ENCODE measurements at places on chromosomes 3 and 15.

GRCh38 chr3:166190360-166190759, 353.1 kb upstream of the BCHE start:
- no peak for DNase-seq

GRCh38 chr3:16411441-16411840, 102.1 kb downstream of the RFTN1 start:
- no peak for DNase-seq

DNA sequence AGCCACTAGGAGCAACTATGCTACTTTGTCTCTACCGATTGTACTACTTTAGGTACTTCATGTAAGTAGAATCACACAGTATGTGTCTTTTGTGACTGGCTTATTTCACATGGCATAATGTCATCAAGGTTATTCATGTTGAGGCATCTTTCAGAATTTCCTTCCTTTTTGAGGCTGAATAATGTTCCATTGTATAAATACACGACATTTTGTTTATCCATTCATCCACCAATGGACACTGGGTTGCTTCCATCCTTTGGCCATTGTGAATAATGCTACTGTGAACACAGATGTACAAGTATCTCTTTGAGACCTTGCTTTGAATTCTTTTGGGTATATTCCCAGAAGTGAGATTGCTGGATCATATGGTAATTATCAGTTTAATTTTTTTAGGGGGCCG, 29.2 kb downstream of the MYO5A start:
- no peak for DNase-seq

GRCh38 chr3:146883288-146883687, 278.1 kb upstream of the PLSCR5 start:
- no peak for DNase-seq

DNA sequence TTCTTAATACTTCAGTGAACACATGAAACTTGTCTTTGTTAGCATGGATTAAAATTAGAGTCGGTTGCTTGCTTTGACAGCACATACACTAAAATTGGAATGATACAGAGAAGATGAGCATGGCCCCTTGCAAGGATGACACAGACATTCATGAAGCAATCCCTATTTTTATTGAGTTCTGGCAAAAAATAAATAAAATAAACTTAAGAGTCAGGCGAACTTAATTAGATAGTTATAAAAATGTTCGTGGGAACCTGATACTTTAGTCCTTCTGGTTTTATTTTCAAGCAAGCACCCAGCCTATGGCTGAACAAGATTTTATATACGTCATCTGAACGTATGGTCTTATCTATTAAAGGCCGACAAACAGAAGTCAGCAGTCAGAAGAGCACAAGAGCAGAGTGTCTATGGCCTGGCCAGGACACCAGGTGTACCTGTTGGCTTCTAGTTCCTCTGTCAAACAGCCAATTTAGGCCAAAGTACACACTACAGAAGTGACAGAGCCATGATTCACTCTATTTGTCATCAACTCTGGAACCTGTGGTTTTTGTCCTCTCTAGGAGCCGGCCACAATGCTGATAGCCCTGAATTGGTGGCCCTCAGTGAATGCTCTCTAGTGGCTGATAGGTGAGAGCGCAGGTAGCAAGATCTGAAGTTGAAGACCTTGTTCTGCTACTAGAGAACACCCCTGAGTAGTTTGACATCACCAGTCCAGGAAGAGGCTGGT, 64.3 kb downstream of the LEO1 start:
- no peak for DNase-seq

GRCh38 chr15:51382787-51383186, 41.3 kb downstream of the GLDN start:
- DNase-seq, result no peak

- no peak for DNase-seq
These were observed 27.6 kb upstream of the GNB5 start for GRCh38 chr15:52218816-52219215.

DNA sequence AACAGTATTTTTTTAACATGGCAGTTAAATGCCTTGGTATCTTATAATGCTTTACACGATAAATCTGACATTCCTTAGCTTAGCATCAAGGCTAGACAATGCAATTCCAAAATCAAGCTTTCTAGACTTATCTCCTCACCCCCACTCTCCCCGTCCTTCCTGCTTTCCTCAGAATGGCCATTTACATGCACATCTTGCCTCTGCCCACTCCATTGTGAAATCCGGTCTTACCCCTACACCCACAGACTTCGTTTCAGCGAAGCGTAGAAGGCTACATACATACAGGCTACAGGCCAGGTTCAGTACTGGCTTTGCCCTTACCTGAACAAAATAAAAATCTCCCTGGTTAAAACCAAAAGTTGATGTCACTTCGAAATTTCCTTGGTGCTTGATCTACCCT, 58.6 kb upstream of the SLC12A8 start:
- no peak for DNase-seq

DNA sequence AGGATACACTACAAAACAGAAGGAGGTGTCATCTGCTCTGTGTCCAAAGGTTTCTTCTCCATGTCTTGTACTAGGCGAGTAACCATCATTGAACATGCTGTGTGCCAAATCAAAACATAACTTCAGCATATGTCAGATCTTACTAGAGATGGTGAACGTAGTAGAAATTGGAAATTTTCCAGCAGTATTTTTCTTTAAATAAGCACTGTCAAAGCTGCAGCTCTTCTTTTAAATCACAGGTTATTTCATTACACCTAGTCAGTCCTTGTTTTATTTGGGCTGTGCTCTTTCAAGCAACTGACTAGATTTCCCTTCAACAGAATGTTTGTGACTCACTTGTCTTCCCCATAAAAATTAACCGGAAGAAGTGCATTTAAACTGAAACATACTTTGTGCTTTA, 46.5 kb downstream of the MSL2 start:
- no peak for DNase-seq

DNA sequence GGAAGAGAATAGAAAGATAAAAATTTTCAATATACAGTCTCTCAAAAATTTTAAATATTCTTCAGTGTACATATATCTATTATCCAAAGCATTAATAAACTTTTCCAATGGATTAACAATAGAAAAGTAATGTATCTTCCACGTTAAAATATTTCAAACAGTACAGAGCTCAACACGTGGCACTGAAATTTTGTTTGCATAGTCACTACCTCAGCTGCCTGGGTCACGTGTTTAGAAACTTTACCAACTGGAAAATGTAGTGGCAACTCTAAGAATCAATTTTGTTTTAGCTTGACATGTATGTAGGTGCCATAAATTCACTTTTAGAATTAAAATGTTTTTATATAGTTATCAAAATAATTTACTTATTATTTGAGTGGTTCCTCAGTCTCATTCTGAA, 85.3 kb downstream of the CNTN3 start:
- no peak for DNase-seq

DNA sequence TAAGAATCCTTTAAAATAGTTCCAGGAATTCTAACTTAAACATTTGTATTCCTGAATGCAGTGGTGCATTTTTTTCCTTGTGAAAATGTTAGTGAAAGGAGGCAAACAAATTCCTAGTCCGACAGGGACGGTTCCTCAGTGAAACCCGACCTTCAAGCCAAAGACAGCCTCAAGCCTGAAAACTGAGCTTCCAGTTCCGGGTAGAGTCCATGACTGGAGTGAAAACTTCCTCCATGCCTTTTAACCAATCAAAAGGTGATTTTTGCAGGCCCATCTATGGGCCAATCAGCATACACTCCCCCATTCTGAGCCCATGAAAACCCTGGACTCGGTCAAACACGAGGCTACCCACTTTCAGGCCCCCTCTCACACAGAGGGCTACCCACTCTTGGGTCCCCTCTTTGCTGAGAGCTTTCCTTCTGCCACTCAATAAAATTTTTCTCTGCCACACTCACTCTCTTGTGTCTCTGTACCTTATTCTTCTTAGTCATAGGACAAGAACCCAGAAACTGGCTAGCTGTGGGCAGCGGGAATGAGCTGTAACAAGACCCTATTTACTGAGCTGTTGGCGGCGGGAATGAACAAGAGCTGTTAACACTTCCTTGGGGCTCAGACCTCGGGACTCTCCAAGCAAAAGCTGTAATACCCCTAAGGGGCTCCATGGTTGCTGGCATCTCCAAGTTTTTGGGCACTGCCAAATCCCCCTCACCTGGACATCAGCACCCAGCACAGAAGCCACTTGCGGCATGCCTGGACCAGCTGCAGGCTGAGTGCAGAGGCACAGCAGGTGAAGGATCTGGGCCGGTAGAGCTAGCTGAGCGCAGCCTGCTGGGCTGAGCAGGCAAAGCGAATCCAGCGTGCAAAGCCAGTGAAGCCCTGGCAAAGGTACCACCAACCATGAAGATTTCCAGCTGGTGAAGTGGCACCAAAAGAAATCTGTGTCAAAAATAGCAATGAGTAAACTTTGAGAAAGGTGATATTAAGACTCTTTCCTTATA, 598.8 kb downstream of the MCTP2 start:
- DNase-seq, result no peak

DNA sequence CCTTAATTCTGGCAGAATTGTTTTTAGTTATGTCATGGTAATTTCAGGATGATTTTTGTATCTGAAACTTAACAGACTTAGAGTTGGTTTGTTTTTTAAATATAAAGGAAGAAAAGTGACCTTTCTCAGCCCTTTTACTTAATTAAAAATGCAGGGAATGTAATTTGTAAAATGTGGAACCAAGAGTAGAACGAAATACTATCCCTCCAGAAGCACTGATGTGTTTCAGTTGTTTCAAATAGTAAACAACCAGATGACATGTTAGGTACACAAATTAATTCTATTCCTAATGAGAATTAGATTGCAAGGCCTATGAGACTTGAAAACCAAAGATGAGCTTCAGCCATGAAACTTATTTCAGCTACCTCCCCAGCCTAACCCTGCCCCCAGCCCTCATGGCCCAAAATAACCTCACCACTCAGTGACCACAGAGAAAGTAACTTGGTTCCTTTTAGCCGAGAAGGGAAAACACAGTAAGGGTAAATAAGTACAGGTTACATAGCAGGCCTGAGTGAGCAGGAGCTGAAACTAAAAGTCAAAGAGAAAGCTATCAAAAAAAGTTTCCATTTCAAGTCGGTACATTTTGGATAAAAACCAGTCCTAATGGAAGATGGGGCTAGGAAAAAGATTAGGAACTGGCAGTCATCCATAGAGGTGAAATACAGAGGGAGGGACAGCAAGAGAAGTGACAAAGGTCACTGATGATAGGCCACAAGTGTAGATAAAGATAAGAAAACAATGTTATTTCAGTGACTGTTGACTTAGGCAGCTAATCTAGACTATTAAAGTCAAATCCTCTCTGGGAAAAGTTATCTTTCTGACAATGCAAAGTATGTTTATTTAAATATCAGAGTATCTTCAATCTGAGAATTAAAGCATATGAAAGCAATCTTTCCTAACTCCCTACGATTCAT, 23.2 kb downstream of the SENP8 start:
- DNase-seq, result no peak

DNA sequence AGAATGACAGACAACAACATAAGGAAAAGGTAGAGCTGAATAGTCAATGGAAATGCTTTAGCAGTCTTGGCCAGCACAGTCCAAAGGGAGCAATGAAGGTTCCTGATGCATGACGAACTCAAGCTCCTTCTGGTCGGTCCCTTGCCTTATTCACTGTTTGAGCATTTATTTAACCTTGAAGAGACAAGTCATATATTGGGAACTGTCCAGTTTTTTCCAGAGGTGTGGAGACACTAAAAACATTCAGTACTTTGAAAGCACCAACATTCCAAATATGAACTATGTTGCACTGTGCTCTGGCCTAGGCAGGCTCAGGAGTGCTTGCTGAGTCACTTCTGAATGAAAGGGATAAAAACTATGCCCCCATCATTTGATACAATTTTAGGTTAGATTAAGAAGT, 384.8 kb downstream of the MECOM start:
- no peak for DNase-seq

DNA sequence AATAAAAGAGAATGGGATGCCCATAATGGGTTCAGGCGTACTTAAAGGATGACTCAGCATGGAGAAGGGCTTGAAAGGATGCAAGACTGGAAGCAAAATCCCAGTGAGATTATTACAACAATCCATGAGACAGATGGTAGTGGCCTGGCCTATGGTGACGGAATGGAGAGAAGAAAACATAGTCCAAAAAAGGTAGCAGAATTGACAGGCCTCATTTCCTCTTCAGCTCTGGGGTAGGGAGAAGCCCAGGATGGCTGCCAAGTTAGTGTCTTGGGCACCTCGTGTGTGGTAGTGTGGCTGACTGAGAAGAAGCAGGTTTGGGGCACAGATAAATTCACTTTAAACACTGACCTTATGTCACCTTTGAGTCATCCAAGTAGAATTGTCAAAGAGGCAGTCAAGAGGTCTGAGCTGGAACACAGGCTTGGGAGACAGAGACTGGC, 18.1 kb downstream of the MB21D2 start:
- no peak for DNase-seq

DNA sequence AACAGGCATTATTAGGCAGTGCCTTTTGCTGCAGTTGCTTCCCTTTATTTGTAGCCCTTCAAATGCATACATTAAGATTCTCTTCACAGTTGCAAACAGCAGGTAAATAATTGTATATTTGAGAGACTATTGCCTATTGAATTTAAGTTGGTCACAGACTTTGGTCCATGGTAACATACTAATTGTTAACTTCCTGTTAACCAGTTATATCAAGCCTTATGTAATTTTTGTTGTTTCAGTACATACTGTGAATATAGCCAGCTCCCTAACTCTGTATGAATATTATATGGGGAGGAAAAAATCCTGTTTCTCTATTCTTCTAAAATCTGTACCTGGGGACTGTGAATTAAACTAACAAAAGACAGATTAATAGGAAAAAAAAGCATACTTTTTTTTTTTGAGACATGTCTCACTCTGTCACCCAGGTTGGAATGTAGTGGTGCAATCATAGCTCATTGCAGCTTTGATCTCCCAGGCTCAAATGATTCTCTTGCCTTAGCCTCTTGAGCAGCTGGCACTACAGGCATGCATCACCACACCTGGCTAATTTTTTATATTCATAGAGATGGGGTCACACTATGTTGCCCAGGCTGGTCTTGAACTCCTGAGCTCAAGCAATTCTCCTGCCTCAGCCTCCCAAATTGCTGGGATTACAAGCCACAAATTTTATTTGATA, 53.2 kb downstream of the CHL1 start:
- DNase-seq, result no peak

DNA sequence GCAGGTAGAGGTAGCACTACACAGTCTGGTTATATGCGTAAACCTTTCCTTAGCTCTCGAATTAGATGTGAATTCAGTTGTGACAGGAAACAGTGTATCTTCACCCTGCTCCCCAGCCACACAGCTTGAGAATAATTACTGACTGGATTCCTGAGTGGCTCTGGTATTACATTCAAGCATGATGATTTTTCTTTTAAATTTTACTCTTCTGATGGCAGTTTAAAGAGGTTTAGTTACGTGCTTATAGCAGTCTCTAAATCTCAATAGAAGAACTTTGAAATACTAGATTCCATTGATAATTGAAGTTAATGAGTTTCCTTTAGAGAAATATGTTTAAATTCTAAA, 98.8 kb downstream of the FNDC3B start:
- no peak for DNase-seq

DNA sequence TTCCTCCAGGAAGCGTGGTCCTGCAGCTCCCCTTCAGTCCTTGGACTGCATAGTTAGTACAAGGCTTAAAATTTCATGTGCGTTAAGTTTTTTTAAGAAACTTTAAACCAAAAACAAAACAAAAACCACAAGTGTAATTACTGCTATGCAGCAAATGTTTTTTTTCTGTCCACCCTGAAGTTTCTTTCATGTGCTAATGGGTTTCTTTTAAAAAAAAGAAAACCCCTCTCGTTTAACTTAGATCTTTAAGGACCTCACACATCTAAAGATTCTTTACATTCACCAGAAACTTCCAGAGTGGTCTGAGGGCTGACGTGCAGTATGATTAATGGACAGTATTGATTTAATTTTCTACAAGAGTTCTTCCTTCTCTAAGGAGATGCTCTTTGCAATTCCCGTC, 72.0 kb upstream of the PYGO1 start:
- DNase-seq, result no peak
